Activated CD4-positive, alpha-beta T cell treated with anti-CD3 and anti-CD28 coated beads, Interleukin-2, Interleukin-4, amounts not matched to agents 100 ng/mL and 50 ng/mL, durations not matched to agents 16 hours and 8 hours (primary cell): ENCODE measurements at places on chromosomes 16 and 17.

GRCh38 chr16:85201574-85201973 lies 89.3 kb upstream of the CIBAR2 start:
- DNase-seq = no peak

GRCh38 chr16:3492356-3492755 lies 2.9 kb downstream of the C16orf90 start:
- DNase-seq = no peak

DNA sequence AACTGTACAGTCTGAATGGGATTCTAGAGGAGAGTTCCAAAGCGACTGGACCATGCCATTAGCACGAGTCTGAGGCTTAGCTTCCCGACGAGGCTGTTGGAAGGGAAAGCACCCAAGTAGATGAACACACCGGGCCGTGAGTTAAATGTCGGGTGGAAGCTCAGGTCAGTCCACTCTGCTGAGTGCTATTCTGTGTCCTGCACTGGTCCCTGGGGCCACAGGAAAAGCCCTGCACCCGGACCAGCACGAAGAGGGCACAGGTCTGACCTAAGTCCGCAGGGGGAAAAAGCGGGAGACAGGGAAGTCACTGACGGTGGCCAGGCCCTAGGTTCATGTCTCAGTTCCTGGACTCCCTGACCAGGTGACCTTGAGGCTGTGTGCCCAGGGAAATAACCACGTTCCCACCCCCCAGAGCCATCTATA lies 44.1 kb upstream of the RBFOX3 start:
- no peak for DNase-seq

- no peak for DNase-seq
Observed at GRCh38 chr16:84544031-84544773, 39.7 kb upstream of the MEAK7 start.

GRCh38 chr16:71442051-71442440 lies at the start of gene TLE7:
Gene TLE7 (minus strand): TSS chr16:71442054. CDS start chr16:71433324, 8,730 bp downstream.
- DNase-seq = no peak

DNA sequence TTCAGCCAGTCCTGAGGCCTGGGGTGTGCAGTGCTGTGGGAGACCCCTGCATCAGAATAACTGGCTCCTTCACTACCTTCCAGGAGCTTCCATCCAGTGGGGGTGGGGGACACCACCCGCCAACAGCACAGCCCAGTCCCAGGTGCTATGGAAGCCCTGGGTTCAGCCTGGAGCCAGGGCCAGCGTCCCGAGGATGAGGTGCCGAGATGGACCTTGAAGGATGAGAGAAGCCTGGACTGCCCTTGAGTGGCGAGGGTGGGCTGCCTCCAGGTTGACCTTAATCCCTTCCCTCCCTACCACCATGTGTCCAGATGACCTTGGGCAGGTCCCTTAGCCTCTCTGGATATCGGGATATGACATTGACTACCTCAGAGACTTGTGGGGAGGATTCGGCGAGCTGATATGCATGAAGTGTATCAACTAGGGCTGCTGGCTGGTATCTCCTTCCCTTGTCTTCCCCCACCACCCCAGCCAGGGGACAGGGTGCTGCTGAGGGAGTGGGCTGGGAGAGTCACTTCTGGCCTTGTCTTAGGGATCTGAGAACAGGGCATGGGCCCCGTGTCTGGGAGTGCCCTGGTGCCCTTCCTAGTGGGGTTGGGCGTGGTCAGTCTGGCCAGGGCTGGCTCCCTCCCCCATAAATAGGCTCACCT lies 14.2 kb upstream of the LASP1NB start:
- no peak for DNase-seq

DNA sequence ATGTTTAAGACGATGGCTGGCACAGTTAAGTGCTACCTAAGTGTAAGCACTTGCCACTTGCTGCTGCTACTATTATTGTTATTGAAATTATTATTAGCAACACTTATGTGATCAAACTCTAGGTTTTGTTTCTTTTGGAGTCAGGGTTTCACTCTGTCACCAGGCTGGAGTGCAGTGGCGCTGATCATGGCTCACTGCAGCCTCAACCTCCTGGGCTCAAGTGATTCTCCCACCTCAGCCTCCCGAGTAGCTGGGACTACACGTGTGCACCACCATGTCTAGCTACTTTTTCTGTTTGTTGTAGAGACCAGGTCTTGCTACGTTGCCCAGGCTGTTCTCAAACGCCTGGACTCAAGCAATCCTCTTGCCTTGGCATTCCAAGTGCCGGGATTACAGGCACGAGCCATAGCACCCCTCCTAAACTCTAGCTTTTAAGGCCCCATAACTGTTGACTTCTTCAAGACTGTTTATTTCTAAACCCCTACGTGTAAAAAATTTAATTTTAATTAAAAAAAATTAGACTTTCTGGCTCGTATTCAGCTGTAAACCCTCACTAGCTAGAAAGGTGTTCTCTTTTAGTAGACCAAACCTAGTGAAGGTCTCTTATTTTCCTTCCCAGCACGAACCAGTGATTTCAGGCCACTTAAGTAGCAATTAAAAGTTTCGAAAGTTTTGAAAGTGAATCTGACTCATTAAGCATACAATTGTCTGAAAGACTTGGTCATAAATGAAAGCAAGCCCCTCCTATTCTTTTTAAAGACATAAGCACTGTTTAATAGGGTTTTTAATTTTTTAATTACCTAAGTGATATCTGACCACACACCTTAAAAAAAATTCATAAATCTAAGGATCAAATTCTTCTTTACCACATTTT lies 11.7 kb upstream of the SCNN1B start:
- DNase-seq = no peak
